Stimulated activated CD4-positive, alpha-beta T cell treated with anti-CD3 and anti-CD28 coated beads, TNF-alpha, amount 100 ng/mL, for 4 hours (primary cell): ENCODE measurements at places on chromosomes 1 and 21.

DNA sequence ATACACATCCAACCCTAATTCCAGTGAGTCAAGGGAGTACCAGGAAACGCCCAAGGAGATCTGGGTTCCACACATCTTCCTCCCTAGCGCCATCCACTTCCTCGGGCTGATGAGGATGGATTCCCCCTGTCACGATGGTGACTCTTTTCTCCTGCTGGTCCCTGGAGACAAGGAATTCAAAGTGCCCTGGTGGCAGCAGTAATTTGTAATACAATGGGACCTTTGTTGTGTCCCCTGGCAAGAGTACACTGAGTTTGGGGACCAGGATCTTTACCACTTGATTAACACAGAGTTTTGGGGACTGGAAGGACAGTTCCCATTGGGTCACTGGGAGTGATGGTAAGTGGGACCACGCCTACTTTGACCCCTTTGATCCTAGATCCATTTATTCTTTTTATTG lies 9.4 kb upstream of the JAK1 start:
- DNase-seq: no peak

DNA sequence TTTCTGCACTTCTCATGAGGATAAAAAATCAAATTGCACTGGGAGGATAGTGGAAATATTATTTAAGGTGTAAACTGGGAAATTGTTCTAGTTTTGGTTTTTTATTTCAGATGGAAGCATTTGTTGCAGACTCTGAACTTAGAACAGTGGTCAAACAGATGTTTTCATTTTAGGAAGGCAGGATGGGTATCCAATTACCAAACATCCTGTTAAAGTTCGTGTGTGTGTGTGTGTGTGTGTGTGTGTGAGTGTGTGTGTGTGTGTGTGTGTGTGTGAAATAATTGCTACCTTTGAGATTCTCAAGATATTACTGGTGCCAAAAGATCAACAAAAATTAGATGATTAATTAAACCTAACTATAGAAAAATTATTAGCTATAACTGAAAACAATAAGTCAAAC lies 24.3 kb upstream of the DUSP10 start:
- no peak for DNase-seq

DNA sequence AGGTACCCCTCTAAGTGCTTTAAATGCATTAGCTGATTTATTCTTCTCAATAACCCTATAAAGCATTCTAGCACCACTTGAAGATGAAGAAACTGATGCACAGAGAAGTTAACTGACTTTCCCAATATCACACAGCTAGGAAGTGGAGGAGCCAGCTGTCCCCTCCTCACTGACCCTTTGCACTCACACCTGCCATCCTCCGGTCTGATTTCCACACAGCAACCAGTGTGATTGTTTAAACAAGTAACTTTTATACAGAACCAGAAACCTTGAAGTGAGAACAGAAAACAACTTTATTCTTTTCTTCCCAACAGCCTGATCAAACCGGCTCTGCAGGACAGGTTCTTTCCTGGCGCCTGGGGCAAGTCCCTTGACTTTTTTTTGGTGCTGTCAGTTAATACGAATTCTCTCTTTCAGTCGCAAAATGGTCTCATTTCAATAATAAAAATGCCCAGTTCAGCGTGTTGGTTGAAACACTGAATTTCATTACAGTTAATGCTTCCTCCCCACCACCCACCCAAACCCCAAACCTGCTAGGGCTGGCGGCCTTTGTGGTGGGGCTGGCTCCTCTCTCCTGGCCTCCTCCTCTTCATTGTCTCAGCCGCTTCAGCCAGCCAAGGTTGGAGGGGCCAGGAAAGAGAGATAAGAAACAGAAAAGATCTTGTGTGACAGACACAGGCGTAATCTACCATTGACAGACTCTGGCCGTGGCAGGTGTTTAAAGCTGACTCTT lies 26.4 kb upstream of the EEIG2 start:
- no peak for DNase-seq

- DNase-seq: no peak
Observed at GRCh38 chr1:39080831-39081270, 54.7 kb downstream of the NDUFS5 start.

DNA sequence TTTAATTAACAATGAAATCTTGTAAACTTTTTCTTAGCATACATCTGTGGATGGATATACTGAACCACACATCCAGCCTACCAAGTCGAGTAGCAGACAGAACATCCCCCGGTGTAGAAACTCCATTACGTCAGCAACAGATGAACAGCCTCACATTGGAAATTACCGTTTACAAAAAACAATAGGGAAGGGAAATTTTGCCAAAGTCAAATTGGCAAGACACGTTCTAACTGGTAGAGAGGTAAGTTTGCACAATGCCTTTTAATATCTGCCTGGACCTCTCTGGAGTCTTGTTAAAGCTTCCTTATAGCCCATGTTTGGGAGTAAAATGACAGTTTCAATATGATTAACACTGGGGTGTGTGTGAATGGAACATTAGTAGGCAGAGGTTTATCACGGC lies 51.4 kb downstream of the MARK1 start:
- DNase-seq: no peak

- DNase-seq: no peak
Observed at GRCh38 chr1:10836726-10837125, 40.3 kb upstream of the CASZ1 start.

DNA sequence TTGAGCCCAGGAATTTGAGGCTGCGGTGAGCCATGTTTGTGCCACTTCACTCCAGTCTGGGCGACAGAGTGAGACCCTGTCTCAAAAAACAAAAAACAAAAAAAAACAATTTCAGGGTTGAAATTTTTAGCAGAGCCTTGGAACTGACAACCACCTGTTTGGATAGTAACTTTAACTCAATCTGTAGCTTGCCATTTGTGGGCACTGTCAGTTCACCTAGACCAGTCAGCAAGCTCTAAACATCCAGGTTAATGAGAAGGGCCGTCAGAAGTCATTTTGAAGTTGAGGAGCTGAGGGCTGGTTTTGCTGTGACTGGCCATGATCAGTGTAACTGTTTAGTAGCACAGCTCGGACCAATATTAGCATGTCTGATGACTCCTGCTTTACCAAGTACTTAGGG lies 8.4 kb downstream of the TRAPPC10 start:
- no peak for DNase-seq

GRCh38 chr1:51189421-51190073 lies 46.5 kb upstream of the RNF11 start:
- DNase-seq: no peak

- no peak for DNase-seq
Observed at GRCh38 chr21:30874526-30874925, 6.9 kb downstream of the KRTAP11-1 start.

DNA sequence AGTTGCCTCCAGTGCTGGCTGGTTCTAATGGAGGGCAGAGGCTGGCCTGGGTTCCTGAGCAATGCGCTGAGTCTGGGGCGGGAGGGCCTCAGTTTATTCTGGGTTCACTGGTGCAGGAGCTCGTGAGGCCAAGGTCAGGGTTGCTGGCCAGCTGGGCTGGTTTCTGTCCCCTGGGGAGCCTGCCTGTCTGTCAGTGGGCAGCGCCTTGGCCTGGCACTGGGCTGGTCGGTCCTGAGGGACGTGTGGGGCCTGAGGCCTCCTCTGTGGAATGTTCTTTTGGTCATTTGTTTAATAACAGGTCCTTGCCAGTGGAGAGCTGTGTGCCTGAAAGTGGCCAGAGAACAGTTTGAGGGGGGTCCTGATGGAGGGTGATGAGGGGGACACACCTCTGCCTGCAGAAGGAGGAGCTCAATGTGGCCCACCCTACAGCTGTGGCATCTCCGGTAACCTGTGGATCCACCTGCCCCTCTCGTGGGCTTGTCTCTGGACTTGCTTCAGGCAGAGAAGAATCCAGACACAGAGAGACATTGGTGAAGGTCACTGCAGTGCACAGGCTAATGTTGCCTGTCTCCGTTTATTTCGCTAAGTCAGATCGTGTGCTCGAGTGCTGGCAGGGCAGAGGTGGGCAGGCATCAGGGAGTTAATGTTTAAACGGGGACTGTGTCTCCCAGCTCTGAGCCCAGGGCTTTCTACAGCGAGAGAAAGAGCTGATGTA lies 34.6 kb downstream of the COQ8A start:
- DNase-seq: no peak

DNA sequence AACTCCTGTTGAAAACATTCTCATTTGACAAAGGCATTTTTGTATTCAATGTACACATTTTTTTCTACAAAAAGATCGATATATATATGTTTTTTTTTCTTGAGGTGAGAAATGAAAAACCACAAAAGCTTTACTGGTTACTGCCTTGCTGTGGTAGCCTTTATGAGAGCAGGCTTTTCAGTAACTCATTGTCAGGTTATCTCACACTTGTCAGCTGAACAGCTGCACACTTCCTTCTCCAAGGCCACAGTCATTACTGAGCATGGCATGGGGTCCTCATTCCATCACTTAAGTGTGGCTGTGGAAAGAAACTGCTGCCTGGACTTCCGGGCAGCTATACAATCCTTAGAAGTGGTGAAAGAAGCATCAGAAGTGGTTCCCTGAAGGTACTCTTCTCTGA lies 169.3 kb upstream of the ZP4 start:
- no peak for DNase-seq

DNA sequence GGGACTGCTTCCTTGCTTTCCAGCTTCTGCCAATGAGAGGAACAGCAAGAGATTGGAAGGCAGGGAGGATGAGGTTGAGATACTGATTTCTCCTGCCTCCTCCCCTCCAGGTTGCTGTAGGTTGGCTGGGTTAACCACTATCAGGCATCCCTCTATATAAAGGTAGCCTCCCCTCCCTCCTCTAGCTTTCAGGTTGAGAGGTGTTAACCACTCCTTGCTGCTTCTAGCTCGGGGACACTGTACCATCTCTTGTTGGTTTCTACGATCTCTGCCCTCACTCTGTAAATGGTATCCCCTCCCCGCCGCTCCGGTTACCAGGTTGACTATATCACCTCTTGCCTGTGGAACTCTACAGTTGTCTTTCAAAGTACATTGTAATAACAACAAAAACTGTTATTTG lies 16.7 kb downstream of the LPAR3 start:
- DNase-seq: no peak

- DNase-seq: no peak
Observed at GRCh38 chr1:31297277-31298247, 730 bp downstream of the ZCCHC17 start.

DNA sequence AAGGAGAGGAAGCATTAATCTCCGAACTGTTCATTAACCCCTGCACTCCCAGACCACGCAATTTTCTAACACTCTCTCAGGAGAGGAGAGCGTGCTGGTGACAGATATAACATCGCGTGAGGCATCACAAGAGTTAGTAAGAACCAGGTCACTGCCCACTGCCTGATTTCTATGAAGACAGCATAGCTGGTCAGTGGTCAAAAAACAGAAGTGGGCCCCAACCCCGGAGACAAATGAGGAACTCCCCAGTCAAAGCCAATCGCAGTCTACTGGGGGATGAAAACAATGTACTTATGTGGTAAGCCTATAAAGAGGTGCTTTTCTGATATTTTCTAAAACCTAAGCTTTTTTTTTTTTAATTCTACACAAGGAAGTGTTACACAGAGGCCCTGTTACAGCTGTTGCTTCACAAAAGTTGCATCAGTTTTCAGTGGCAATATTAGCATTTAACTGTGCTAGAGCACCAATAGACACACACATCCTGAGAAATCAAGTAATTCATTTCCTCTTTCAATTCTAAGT lies 231.8 kb upstream of the IRF2BP2 start:
- no peak for DNase-seq

- no peak for DNase-seq
Observed at GRCh38 chr1:80759354-80759753, 1041.4 kb upstream of the ADGRL2 start.

- no peak for DNase-seq
Observed at GRCh38 chr1:37478451-37478881, 4.1 kb downstream of the ZC3H12A start.

DNA sequence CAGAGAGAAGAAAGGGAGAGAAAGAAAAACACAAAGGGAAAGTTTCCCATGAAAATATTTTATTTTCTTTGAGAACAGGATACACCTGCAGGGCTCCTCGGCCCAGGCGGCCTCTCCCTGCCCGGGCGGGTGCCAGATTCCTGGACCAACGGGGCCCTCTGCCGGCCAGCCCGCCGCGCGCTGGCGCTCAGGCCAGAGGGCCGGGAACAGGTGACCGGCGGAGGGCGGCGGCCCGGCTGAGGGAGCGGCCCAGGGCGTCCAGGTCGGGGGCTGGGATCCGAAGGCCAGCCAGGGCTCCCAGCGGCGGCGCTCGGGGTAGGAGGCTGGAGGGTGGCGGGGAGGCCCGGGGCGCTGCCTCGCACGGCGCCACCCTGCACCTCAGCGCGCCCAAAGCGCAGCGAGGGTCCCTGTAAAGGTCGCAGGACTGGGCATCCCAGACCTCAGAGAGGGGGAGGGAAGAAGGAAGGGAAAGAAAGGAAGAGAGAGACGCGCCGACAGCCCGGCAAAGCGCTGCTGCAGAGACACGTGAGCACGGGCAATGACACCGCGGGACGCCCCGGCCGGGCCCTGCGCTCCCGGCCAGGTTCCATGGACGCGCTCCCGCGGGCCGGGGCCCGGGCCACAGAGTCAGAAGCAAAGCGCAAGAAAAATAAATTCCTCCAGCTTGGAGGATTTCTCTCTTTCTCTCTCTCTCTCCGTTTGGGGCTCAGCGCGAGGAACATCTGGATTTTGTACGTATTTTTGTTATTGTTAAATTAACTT lies 927 bp downstream of the WNT9A start:
- no peak for DNase-seq

DNA sequence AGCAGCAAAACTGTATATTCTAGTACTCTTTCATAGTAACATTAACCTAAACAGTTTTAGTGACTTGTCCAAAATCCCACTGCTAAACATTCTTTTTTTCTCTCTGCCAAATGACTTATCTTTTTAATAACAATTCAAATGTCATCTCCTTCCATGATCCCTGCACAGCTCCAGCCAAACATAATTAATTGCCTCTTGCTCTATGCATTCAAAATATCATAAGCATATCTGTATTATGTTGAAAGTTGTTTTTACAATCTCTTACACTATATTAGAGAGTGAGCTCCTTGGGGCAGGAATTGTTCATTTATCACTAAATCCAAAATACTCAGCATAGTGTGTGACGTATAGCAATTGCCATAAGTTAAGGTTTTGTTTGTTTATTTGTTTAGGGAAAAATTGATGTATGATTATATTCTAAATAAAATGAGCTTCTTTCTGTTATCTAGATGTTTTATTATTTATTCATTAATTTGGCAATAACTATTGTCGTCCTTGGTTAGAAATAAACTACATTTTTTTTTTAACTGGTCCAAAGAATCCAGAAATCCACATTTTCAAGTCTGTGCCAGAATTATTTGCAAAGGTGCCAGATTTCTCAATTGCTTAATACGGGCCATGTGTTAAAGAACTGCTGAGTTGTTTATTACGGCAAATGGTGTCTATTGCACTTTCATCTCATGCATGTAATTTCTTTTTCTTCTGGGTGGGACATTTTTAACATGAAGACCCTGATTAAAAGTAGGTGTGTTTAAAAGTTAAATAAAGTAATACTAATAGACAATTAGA lies 577.2 kb upstream of the ZRANB2 start:
- no peak for DNase-seq

DNA sequence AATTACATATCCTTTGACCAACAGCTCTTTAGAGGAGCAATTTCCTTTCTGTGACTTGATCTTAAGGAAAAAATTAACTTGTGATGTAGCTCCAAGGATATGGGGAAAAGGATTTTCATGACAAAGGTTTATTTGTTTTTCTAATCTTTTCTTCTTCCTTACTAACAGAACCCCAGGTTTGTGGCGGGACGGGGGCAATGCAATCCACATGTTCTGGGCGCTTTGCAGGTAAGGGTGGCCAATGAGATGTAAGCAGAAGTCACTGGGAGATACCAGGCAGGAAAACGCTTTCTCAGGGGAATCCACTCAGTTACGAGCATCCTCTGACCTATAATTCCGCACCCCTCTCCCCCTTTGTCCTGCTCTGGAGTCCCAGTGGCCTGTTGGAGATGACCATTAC lies 122.0 kb downstream of the MRPS6 start:
- no peak for DNase-seq
